ENCODE measurements at places on chromosomes 2 and 18. TPM values are rescaled to one million over a fixed set of nuclear protein-coding genes. Genes with fewer than 3 reads are reported as not detected.

The MARCO gene
- 19.8 TPM for total RNA-seq

The SERPINB3 gene
- total RNA-seq = not detected

The KHK gene
- total RNA-seq = 1.2 TPM

The GREB1L gene
- 14.4 TPM for total RNA-seq

The ARL6IP6 gene
- 20.2 TPM for total RNA-seq

The ATP8B1 gene
- 18.9 TPM for total RNA-seq

The FNDC4 gene
- 3.3 TPM for total RNA-seq

- H3K27ac ChIP-seq = no peak overlapping the region
- no peaks in the 10 kb centered on the region for H3K4me1 ChIP-seq
- no peak for DNase-seq
- no peaks in the 10 kb centered on the region for H3K36me3 ChIP-seq
- no peaks in the 10 kb centered on the region for H3K27me3 ChIP-seq
- H3K4me3 ChIP-seq = no peak overlapping the region
Observed at GRCh38 chr2:195009202-195009601, 647.8 kb upstream of the SLC39A10 start.

- no peaks in the 10 kb centered on the region for H3K27me3 ChIP-seq
- no peaks in the 10 kb centered on the region for H3K36me3 ChIP-seq
- H3K4me1 ChIP-seq = peaks cover 6% of the 10 kb centered on the region
- no peak overlapping the region for H3K27ac ChIP-seq
- H3K4me3 ChIP-seq = no peak overlapping the region
Observed at GRCh38 chr18:28120828-28121515, 56.0 kb downstream of the CDH2 start.

GRCh38 chr2:22904126-22904684 is 480.8 kb upstream of the KLHL29 start:
- H3K4me3 ChIP-seq = no peak overlapping the region
- H3K4me1 ChIP-seq = no peaks in the 10 kb centered on the region
- no peaks in the 10 kb centered on the region for H3K27me3 ChIP-seq
- peak; percentile 64 for DNase-seq
- no peaks in the 10 kb centered on the region for H3K36me3 ChIP-seq
- H3K27ac ChIP-seq = no peak overlapping the region

GRCh38 chr2:149841396-149841795 is 253.8 kb upstream of the MMADHC start:
- H3K36me3 ChIP-seq = no peaks in the 10 kb centered on the region
- DNase-seq = no peak
- no peak overlapping the region for H3K4me3 ChIP-seq
- H3K4me1 ChIP-seq = no peaks in the 10 kb centered on the region
- H3K27me3 ChIP-seq = no peaks in the 10 kb centered on the region

GRCh38 chr2:16034151-16034974 is 94.0 kb downstream of the MYCN start:
- H3K36me3 ChIP-seq = no peaks in the 10 kb centered on the region
- H3K27ac ChIP-seq = no peak overlapping the region
- no peak for DNase-seq
- no peak overlapping the region for H3K4me3 ChIP-seq
- no peaks in the 10 kb centered on the region for H3K27me3 ChIP-seq
- no peaks in the 10 kb centered on the region for H3K4me1 ChIP-seq

DNA sequence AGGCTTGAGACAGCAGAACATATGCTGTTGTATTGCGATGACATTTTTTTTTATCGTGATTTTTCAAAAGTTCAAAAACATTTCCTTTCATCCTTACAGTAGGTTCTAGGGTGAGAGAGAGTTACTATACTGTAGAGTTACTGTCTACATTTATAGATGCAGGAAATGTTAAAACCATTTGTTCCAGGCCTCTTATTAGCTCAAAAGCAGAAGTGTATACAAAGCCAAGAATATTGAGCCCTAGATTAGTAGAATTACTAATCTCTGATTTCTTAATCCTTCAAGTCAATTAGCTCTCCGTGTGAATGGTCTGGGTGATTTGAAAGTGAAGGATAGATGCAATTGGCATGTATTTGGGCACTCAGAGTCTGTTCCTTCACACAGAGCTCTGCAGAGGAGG is 73.1 kb downstream of the MAPRE2 start:
- H3K36me3 ChIP-seq = no peaks in the 10 kb centered on the region
- no peak for DNase-seq

GRCh38 chr18:61784834-61785233 is 108.0 kb downstream of the RNF152 start:
- H3K27me3 ChIP-seq = no peaks in the 10 kb centered on the region

DNA sequence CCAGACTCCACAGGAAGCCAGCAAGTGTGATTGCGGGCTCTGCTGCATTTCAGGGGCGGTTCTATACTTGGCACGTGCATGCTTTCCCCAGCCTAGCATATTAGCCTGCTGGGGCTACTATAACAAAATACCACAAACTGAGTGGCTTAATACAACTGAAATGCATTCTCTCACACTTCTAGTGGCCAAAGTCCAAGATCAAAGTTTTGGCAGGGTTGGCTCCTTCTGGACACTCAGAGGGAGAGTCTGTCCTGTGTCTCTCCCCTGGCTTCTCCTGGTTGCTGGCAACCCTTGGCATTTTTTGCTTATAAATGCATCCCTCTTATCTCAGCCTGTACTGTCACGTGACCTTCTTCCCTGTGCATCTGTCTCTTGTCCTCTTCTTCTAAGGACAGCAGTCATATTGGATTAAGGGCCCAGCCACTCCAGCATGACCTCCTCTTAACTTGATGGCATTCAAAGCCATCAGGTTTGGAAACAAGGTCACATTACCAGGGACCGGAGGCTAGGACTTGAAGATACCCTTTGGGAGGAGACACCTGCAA is 138.7 kb downstream of the RNF152 start:
- no peaks in the 10 kb centered on the region for H3K4me1 ChIP-seq
- no peak for DNase-seq
- no peaks in the 10 kb centered on the region for H3K36me3 ChIP-seq
- no peaks in the 10 kb centered on the region for H3K27me3 ChIP-seq
- H3K4me3 ChIP-seq = no peak overlapping the region

GRCh38 chr2:26772064-26773001 is 8.2 kb downstream of the SLC35F6 start:
- peaks cover 69% of the 10 kb centered on the region for H3K4me1 ChIP-seq
- peak overlapping the region; percentile 80 for H3K27ac ChIP-seq
- no peaks in the 10 kb centered on the region for H3K27me3 ChIP-seq
- no peak overlapping the region for H3K4me3 ChIP-seq
- peaks cover 37% of the 10 kb centered on the region for H3K36me3 ChIP-seq
- DNase-seq = peak; percentile 98

DNA sequence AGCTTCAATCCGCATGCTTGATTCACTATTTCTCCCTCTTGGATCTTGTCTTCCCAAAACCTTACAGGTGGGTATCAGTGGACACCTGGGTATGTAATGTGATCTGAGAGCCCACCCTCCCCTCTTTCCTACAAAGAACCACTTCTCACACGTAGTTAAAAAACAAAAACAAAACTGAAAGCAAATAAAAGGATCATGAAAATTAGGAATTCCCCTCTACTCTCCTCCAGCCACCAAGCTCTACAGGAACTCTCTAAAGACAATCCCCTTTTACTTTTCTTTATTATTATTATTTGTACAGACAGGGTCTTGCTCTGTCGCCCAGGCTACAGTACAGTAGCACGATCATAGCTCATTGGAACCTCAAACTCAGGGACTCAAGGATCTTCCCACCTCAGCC is 40.8 kb upstream of the MYO1B start:
- H3K27me3 ChIP-seq = no peaks in the 10 kb centered on the region
- H3K36me3 ChIP-seq = no peaks in the 10 kb centered on the region
- DNase-seq = no peak
- H3K4me1 ChIP-seq = no peaks in the 10 kb centered on the region
- H3K27ac ChIP-seq = no peak overlapping the region
- no peak overlapping the region for H3K4me3 ChIP-seq

GRCh38 chr2:233473386-233473791 is 93.2 kb downstream of the USP40 start:
- peaks cover 21% of the 10 kb centered on the region for H3K4me1 ChIP-seq
- no peaks in the 10 kb centered on the region for H3K27me3 ChIP-seq
- peaks cover 68% of the 10 kb centered on the region for H3K36me3 ChIP-seq
- H3K27ac ChIP-seq = no peak overlapping the region

- H3K36me3 ChIP-seq = no peaks in the 10 kb centered on the region
- H3K4me1 ChIP-seq = no peaks in the 10 kb centered on the region
- DNase-seq = no peak
- no peak overlapping the region for H3K4me3 ChIP-seq
- H3K27me3 ChIP-seq = no peaks in the 10 kb centered on the region
Observed at GRCh38 chr18:14086458-14087231, 45.6 kb downstream of the ZNF519 start.

DNA sequence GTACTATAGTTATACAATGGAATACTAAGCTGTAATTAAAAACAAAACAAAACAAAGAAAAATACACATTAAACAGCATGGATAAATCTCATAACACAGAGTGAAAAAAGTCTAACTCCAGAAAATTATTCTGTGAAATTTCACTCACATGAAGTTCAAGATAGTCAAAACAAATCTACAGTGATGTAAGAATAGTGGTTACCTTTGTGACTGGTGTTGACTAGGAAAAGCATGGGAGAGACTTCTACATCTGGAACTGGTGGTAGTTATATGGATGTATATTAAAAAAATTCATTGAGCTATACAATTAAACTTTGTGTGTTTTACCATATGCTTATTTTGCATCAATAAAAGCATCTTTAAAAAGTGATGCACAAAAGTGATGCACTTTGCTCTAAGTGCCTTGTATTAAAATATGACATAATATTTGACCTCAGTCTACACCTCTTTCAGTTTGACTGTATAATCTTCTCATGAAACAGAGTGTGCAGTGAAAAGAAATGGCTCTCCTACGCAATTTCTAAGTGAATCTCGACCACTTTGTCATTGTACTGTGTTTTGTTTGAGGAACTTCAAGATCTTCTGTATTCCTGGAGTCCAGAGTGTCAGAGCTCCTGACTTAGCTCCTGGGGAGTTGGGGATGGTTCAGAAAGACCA is 28.0 kb downstream of the STAT4 start:
- H3K27me3 ChIP-seq = no peaks in the 10 kb centered on the region
- H3K4me3 ChIP-seq = no peak overlapping the region
- no peak overlapping the region for H3K27ac ChIP-seq
- DNase-seq = no peak
- no peaks in the 10 kb centered on the region for H3K4me1 ChIP-seq

- DNase-seq = no peak
- no peaks in the 10 kb centered on the region for H3K27me3 ChIP-seq
- H3K27ac ChIP-seq = no peak overlapping the region
Observed at GRCh38 chr2:112648081-112648480, 2.3 kb downstream of the SLC20A1 start.

DNA sequence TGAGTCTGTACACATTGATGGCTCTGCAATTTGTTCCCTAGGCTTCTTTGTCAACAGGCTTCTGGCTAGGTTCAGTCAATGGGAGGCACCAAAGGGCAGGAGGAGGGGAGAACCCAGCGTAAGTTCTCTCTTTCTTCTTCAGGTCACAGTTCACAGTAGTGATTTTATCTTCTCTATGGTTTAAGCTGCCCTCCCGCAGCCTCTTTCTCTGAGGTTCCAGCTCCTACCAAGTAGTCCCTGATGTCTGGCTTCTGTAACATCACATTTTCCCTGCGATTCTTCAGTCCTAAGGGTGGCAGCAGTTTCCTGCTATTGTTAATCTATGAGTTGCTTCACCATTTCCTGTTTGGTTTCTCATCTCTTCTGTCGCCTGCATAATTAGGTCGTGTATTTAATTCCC is 107.4 kb downstream of the CPO start:
- H3K36me3 ChIP-seq = no peaks in the 10 kb centered on the region
- H3K4me1 ChIP-seq = peaks cover 6% of the 10 kb centered on the region
- no peaks in the 10 kb centered on the region for H3K27me3 ChIP-seq
- no peak for DNase-seq

GRCh38 chr2:176668912-176669311 is 399.7 kb downstream of the MTX2 start:
- H3K4me1 ChIP-seq = peaks cover 8% of the 10 kb centered on the region
- no peak for DNase-seq
- H3K27ac ChIP-seq = no peak overlapping the region
- H3K36me3 ChIP-seq = no peaks in the 10 kb centered on the region

- H3K27ac ChIP-seq = no peak overlapping the region
- H3K4me3 ChIP-seq = no peak overlapping the region
- no peaks in the 10 kb centered on the region for H3K27me3 ChIP-seq
- no peaks in the 10 kb centered on the region for H3K36me3 ChIP-seq
Observed at GRCh38 chr2:57906152-57906732, 140.4 kb upstream of the VRK2 start.

DNA sequence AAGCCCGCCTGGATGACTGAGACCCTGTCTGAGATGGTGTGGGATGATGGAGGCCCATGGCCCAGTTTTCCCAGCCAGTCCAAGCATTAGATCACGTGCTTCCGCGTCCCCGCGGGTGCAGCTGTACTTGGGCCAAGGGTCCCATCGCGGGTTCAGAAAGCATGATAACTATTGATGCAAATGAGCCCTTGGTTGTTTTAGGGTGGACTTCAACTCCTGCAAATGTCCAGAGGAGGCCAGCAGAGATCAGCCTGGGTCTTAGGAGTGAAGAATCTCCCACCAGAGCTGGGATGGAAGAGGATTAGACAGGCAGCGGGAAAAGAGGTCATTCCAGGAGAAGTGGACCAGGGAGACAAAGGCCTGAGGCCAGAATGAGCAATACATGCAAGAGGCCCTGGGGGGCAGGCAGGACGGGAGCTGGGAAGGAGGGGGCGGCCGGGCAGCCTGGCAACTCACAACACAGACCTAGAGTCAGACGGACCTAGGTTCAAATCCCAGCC is 89.9 kb upstream of the TMEM247 start:
- H3K27me3 ChIP-seq = no peaks in the 10 kb centered on the region
- H3K27ac ChIP-seq = no peak overlapping the region
- no peaks in the 10 kb centered on the region for H3K4me1 ChIP-seq
- no peak overlapping the region for H3K4me3 ChIP-seq
- no peak for DNase-seq

DNA sequence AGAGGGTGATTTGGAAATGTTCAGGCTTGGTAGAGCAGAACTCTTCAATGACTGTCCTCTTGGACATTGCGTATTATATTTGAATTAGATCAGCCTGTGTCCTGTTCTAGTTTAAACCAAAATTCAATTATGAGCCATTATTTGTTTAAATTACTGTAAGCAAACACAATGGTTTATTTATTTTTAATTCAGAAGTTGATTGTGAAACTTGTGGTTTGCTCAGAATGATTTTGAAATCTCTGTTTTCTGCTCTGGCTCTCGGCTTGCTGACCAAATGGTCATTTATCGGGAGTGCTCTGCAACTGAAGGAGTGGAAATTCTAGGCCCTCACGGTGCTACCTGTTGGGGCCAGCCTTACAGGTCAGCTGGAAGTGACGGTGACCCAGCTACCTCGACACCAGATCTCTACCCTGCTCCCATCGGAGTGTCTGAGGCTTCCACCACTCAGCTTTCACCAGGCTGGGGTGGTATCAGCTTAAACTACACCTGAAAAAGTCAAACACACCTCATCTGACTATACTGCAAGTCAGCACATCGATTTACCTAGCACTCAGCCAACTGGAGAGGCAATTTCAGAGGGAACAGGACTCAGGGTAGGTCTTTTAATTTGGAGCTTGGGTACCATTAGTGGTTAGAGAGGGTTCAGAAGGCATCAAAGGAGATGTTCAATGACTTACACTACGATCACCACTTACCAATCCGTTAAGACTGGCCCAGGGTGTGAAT is 36.8 kb upstream of the GPD2 start:
- peak overlapping the region; percentile 76 for H3K4me3 ChIP-seq
- H3K27ac ChIP-seq = peak overlapping the region; percentile 97
- DNase-seq = no peak
- H3K4me1 ChIP-seq = peaks cover 10% of the 10 kb centered on the region
- no peaks in the 10 kb centered on the region for H3K27me3 ChIP-seq

- no peaks in the 10 kb centered on the region for H3K27me3 ChIP-seq
- no peak overlapping the region for H3K4me3 ChIP-seq
- no peak overlapping the region for H3K27ac ChIP-seq
- no peak for DNase-seq
- H3K4me1 ChIP-seq = no peaks in the 10 kb centered on the region
Observed at GRCh38 chr18:47582093-47582492, 330.6 kb upstream of the SKOR2 start.

Data from esophagus muscularis mucosa (tissue), 4 donors.